ENCODE measurements at places on chromosomes 11 and 22.

DNA sequence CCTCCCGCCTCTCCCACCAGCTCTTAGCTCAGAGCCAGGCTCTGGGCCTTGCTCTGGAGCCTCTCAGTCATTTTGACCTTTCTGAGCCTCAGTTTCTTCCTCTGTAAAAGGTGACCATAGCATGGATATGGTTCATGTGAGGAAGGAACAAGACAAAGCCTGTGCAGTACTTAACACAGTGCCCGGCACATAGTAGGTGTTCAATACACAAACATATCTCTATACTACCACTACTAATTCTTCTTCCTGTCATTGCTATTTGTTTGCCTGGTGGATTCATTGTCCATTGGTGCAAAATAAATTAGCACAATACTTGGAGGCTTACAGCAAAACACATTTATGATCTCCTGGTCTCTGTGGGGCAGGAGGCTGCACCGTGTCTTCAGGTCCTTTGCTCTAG is 21.6 kb upstream of the MPPED1 start:
- DNase-seq = no peak

- no peak for DNase-seq
Observed at GRCh38 chr11:104957280-104957679, 11.1 kb downstream of the CASP4 start.

GRCh38 chr11:1343391-1344055 is 34.1 kb upstream of the TOLLIP start:
- no peak for DNase-seq

DNA sequence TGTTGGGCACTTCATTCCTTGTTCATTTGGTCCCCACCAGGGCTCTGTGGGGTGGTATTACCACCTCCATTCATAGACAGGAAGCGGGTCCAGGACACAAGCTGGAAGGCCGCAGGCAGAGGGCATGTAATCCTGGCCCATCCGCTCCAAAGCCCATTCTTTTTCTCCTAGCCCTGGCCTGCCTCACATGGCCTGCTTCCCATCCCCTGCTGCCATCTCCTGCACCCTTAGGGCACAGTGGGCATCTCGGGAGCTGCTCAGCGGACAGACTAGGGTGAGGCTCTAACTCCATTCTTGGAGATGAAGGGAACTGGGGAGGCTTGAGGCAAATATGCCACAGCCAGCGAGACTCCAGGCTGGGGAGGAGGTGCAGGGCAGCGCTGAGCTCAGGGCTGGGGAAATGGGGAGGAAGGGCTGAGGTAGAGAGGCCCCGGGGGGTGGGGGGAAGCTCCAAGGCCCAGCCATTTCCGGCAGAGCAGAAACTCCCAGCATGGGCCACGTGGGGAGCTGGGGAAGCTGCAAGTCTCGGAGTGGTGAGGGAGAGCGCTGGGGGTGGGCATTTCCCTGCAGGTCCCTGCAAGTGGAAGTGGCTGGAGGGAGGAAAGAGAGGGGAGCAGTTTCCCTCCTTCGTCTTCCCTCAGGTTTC is 14.3 kb upstream of the BCL9L start:
- DNase-seq = peak; percentile 38

DNA sequence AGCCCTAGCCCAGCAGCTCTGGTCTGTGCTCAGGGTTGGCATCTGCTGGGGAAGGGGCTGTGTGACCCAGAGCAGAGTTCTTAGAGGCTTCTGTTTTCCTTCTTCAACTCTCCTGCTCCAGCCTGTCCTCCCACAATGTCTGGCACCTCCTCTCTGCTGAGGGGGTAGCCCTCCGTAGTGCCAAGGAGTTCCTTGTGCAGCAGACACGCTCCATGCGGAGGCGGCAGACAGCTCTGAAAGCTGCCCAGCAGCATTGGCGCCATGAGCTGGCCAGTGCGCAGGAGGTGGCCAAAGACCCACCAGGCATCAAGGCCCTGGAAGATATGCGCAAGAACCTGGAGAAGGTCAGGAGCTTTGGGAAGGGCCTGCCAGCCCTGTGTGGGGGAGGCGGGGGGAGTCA is 69.3 kb downstream of the CEP164 start:
- no peak for DNase-seq

DNA sequence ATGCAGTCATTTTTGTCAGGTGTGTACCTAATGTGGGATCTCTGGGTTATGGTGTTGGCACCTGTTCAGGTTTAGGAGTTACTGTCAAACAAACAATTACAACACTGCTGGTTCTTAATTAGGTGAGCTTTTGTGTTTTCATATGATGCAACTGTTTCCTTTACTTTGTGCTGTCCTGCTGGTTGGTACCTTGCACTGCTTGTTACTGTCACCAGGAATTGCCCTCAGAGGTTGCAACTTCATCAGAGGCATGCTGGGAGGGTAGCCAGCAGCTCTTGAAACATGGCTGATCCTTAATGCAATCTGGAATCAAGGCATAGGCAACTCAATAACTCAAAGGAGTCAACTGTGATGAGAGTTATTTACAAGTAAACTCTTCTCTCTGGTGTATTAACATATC is 400.3 kb downstream of the MIAT start:
- DNase-seq = no peak

DNA sequence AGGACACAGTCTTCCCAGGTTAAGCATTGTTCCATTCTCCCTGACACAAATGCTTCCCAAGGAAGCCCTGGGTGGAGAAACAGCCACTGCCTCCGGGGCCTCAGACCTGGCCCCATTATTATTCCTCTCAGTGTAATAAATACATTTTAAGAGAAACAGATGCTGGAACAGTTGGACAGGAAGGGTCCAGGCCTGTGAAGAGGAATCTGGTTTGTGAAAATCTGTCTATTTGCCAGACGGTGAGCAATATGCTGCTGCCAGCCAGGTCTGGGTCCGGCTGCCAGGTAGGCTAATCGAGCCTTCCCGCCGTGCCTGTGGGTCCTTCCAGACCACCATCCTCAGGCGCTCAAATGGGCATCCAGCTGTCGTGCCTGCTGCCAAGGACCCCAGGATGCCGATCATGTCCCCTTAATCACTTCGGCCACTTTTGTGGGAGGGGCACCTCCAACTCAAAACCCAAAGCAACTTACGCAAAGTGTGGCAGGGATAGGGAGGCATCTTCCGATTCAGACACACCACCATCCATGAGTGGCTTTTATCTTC is 528.4 kb downstream of the MIAT start:
- DNase-seq = no peak

GRCh38 chr11:119671051-119671450 is 57.9 kb downstream of the NECTIN1 start:
- no peak for DNase-seq
